ENCODE measurements at places on chromosomes 7 and 10.

GRCh38 chr10:91613411-91614187 is 19.3 kb downstream of the PPP1R3C start:
- DNase-seq: no peak

GRCh38 chr10:71684356-71685173 is 35.0 kb downstream of the C10orf105 start:
- DNase-seq: no peak

GRCh38 chr7:909358-910329 is 33.3 kb downstream of the GET4 start:
- no peak for DNase-seq

- peak; percentile 23 for DNase-seq
These were observed 31.9 kb downstream of the PIP4K2A start for GRCh38 chr10:22682237-22683139.

DNA sequence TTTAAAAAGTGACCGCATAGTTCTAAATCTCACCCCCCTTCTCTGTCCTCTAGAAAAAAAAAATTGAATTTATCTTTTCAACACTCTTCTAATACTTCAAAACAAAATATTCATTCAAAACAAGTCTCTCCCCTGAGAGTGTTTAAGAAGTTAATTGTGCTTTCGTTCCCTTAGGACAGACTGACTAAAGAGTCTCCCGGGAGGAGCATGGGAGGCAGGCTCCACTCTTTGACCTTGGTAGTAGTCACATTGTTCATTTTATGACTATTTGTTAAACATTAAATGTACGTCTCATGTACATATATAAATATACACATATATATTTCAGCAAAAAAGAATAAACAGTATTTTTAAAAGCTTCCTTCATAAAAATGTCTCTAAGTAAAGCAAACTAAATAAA is 35.3 kb upstream of the SPOCK2 start:
- DNase-seq: no peak

- DNase-seq: no peak
These were observed 15.1 kb downstream of the CAMK2B start for GRCh38 chr7:44310221-44310848.

DNA sequence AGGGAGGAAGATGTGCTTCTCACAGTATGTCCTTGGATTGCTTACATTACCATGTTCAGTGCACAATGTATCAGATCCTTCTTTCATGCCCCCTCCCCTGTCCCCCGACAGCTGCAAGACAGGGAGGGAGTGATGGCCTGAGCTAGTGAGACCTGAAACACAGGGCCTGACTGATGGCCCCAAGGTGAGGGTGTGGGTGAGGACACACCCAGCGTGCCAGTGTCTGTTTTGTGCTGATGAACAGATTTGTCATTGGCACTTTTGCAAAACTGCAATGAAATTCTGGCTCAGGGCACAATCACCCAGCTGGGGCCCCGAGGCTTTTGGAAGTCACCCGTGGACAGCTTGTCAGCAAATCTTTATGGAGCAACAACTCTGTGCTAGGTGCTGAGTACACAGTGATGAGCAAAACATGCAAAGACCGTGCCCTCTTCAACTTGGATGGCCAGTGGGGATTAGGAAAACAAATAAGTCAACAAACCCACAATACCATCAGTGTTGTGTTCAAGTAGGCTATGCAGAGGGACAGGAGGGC is 59.4 kb upstream of the EMX2 start:
- no peak for DNase-seq

- no peak for DNase-seq
These were observed 213.7 kb downstream of the ELMO1 start for GRCh38 chr7:37234928-37235327.

DNA sequence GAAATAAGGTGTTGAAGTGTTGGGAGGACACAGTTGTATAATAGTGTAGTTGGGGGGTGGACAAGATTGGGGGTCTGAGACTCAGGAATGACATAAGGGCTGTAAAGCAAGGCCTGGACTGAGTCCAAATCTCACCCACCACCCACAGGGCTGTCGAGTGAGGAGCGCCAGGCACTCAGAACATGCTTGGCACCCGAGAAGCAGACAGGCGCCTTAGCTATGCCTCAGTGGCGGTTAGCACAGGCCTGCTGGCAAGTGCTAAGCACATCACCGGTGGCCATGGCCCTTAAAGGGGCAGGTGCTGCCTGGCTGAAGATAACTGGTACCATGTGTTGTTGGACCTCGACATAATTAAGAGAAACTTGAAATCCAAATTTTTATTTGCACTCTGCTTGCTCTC is 90.7 kb downstream of the COL13A1 start:
- DNase-seq: no peak

DNA sequence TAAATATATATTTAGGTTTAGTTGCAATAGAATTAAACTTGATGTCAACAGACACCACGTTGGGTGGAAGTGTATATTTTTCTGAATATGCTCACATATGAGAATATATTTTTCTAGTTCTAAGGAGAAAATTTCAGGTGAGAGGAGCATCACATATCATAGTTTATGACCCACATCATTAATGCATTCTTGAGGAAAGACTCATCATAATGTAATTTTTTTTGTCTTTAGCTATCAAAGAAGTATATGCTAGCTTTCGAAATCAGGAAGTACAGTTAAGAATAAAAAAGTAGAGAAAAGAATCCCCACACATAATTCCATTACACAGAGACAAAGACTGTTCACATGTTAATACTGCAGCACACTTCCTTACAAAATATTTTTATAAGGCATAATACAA is 30.4 kb downstream of the A1CF start:
- DNase-seq: no peak

GRCh38 chr7:135976312-135977006 is 700 bp downstream of the MTPN start:
- DNase-seq: peak; percentile 28

GRCh38 chr7:57399251-57399940 is 50.6 kb upstream of the ZNF716 start:
- no peak for DNase-seq

DNA sequence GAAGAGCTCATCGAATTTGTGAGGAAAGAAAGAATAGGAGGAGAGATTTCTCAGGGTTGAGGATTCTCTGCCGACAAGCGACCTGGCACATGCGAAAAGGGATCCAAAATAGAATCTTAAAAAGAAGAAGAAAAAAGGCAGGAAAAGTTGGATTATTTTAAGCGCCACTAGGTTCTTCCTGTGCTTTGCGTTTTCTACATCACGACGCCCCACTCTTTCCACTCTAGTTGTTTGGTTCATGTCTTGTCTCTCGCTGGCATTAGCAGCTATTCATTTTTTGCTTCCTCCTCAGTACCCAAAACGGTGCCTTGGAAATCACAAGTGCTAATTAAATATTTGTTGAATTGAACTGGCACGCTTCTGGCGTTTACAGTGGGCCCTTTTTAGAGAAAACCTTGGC is 674 bp upstream of the FRA10AC1 start:
- no peak for DNase-seq

DNA sequence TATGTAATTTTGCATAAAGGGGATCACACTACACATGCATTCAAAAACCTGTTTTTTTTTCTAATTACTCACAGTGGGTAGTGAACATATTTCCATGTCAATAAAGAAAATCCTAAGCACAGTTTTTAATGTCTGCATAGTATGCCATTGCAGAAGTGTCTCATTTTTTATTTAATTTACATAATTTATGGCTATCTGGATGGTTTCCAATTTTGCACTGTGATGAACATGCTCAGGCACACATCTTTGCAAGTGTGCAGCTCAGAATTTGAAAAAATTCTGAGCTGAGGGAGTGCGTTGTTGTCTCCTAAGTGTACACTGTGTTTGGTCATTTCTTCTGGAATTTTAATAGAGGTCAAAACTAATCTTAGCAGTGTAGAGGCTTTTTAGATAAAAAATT is 2.2 kb downstream of the NPFFR1 start:
- no peak for DNase-seq

GRCh38 chr10:93390306-93391090 is 91.6 kb downstream of the MYOF start:
- DNase-seq: no peak

GRCh38 chr7:100432053-100432452 is 2.4 kb downstream of the MEPCE start:
- DNase-seq: no peak

GRCh38 chr7:100583132-100584053 is 2.5 kb downstream of the LRCH4 start:
- DNase-seq: peak; percentile 35

GRCh38 chr10:49502358-49502757 is 36.6 kb downstream of the ERCC6 start:
- no peak for DNase-seq

DNA sequence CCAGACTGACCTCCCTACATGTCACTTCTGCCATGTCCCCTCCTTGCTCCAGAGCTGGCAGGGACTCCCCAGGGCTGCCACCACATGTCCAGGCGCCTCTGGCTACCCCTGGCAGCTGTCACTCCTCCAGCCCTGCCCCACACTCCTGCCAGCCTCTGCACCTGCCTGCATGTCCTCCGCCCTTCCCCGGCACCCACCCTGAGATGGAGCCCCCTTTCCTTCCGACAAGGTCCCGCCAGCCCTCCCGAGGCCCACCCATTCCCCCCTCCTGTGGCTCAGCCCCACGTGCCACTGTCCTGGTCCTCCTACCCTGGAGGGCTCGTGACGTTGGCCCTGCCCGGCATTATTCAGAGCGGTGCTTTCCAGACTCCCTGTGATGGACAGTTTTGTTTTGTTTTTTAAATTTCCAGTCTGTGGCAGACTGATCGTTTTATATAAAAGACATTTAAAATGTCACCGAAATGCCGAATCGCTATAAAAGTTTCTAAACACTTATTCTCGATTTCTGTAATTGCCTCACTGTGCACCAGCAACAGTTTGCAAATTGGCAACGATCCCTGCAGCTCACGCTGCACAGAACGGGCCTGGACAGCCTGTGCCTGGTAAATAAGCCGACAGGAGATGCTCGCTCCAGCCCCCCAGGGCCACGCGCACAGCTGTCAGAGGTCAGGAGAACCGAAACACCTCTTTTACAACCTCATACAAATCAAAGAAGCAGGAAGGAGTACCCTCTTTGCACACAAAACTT is 111.1 kb upstream of the SH2B2 start:
- no peak for DNase-seq

GRCh38 chr7:52940481-52940880 is 95.0 kb upstream of the POM121L12 start:
- DNase-seq: no peak

- DNase-seq: no peak
These were observed 31.3 kb downstream of the FAM204A start for GRCh38 chr10:118310822-118311221.

DNA sequence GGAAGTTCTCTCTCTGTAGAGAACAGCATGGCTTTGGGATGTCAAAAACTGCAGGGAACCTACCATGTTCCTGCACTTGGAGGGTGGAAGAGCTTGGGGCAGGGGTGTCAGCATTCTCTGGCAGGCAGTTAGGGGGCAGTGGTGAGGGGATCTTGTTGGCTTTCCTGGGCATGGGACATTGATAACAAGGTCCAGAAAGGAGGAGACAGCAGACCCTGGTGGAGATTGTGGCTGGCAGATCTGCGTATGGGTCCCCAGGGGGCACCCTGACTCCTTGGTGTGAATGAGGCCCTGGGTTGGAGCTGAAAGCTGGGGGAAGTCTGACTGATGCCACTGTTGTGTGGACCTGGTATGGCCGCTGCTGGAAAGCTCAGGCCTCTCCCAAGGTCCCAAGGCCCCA is 22.9 kb upstream of the CAMK2B start:
- DNase-seq: no peak

GRCh38 chr10:129953119-129954051 is 10.7 kb downstream of the EBF3 start:
- DNase-seq: no peak

- DNase-seq: no peak
These were observed 30.4 kb downstream of the MAD1L1 start for GRCh38 chr7:2202361-2202761.

- peak; percentile 13 for DNase-seq
These were observed 23.3 kb upstream of the HSPA12A start for GRCh38 chr10:116765648-116766081.

GRCh38 chr7:40316176-40316575 is 181.4 kb downstream of the SUGCT start:
- DNase-seq: no peak

DNA sequence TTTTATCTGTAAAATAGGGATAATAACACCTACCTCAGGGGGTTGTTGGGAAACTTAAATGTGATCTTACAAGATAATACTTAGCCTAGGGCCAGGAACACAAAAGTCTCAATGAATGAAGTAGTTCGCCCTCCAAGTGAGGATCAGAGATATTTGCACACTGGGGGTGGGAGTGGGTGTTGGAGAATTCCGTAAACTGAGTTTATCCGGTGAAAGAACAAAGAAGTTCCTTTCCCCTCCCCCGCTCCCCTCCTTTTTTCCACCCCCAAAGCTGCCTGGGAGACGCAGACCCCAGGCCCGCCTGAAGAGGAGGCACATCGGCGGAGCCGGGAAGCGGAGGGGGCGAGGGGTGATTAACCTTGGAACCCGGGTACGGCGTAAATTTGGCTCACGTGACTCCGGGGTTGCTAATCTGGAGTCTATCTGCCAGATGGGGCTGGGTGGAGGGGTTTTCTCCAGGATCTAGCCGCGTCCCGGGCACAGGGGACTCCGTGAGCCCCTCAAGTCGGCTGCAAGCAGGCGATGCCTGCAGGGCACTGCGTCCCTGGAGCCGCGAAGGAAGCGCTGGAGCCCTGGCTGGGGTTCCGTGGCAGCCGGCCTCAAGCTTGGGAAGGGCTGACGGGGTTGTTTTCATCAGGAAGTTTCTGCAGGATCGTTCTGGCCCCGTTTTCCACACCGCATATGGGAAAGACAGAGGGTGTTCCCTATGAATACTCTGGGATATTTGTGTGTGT is 1.4 kb upstream of the PODXL start:
- no peak for DNase-seq

DNA sequence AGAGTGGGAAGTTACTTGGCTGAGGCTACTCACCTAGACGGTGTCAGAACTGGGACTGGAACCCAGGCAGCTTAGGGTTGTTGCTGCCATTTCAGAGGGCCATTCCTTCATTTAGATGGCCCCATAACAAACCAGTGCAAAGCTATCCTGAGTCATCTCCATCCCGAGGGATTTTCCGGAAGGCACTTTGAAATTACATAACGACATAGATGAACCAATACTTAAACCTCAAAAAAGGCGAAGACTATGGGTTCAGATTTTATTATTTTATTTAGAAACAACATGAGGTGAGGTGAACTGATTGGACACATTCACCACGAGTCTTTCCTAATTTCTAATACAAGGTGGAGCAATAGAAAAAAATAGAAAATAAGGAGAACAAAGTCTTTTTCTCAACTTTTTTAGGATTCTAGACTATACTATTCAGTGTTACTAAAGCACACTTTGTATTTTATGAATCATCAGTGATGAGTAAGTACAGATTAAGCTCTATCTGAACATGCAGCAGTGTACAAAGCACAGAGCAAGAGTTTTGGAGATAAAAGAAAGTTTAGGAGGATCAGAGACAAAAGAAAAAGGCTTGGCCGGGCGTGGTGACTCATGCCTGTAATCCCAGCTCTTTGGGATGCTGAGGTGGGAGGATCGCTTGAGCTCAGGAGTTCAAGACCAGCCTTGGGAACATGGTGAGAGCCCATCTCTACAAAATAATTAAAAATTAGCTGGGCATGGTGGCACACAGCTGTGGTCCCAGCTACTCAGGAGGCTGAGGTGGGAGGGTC is 79.5 kb upstream of the SVIL start:
- no peak for DNase-seq

Measured in activated CD4-positive, alpha-beta T cell treated with anti-CD3 and anti-CD28 coated beads, Interleukin-2, amount 50 U/mL, for 4 hours (primary cell).